ENCODE measurements at places on chromosomes 5 and 9.
A peak's percentile ranks its signal among the peaks of the same experiment; 100 is the strongest.

DNA sequence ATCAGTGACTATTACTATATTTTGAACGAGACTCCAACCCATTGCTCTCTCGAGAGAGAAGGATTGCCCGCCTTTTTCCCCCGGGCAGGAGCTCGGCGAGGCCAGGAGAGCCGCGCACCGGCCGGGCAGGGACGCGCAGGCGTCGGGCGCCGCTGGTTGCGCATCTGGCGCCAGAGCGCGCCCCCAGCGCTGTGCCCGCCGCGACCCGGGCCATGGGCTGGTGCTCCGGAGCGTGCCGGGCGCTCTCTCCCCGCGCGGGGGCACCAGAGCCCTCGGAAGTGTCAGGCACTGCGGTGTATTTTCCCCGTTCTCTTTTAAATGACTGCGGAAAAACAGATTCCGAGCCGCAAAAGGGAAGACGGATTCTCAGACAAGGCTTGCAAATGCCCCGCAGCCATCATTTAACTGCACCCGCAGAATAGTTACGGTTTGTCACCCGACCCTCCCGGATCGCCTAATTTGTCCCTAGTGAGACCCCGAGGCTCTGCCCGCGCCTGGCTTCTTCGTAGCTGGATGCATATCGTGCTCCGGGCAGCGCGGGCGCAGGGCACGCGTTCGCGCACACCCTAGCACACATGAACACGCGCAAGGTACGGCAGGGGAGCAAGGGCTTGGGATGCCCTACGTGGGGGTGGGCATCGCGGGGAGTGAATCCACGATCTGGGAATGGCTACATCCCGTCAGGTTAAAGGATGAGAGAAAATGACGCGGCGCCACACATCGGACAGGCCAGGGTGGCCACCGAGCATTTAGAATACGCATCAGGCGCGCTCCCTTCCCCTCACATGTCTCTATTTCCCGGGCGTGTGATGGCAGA is 1.1 kb upstream of the NTRK2 start:
- DNase-seq: peak; percentile 1

DNA sequence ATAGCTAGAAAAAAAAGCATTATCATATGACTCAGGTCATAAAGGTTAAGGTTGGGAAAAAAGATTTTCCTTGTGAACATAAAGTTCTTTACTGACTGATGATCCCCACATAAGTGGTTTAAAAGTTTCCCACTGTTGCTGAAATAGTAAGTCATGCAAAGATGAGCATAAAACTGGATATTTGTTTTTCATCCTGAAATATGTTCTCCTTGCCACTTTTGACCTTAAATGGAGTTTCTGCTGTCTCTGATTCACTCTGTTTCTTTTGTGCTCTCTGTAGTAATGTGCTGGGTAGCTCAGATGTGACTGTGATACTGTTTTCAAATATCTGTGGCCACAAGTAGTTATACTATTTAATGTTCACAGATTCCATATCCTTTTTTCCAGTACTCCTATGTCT is 162.5 kb upstream of the GAS1 start:
- no peak for DNase-seq

DNA sequence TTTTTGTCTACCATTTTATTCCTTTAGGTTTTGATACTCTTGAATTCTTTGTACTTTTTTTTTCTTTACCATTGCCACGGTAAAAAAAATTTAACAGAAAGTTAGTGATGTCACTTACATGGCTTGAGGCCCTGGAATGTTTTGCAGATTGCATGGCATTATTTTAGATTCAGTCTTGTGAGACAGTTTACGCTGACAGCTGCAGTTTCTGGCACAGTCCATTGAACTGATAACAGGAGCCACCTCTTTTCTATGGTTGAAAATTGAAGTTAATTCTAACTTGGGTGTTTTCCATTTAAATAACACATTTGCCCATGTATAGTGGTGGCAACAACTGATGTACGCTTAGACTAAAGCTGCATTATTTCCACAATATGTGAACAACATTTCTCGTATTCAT is 1028.5 kb downstream of the CDH18 start:
- no peak for DNase-seq

- peak; percentile 71 for DNase-seq
Measured at GRCh38 chr5:138032572-138033385, at the start of gene FAM13B. Gene FAM13B (minus strand): TSS chr5:138033079. CDS start chr5:138019111, 13,968 bp downstream.

DNA sequence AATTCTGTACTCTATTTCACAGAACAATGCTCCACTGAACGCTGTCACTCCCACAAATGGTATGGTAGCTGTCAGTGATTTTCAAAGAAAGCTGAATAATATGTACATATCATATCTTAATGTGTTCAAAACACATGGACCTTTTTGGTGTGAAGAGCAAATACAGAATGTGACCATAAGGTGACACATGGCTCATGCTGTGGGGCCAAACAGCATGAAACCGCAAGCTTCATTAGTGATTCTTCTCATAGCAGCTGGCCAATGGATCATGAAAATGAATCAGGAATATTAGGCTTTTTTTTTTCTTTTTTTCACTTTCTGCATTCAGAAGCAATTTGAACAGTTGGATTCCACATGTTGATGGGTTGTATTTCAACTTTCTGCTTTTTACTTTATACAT is 54.9 kb upstream of the CDH9 start:
- no peak for DNase-seq

- peak; percentile 63 for DNase-seq
Measured at GRCh38 chr9:88891040-88891439, 100.2 kb upstream of the S1PR3 start.

- no peak for DNase-seq
Measured at GRCh38 chr5:126707080-126707479, 69.9 kb upstream of the LMNB1 start.

DNA sequence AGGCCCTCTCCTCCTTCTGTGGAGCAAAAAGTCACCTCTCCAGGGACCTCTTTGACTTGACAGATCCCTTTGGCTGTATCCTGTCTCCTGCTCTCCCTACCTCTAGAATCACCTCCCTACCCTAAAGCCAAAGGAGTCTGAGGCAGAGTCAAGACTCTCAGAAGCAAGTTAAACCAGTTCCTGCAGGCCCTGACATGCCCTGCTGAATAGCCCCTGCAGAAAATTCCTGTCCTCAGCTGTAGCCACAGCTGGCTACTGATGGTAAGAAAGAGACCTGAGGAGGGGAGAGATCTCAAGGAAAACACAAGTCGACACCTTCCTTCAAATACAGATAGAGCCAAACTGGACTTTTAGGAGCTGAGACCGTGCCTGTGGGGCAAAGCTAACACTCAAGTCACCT is 23.7 kb upstream of the UBAP2 start:
- DNase-seq: no peak

GRCh38 chr9:137046088-137046787 is at the start of gene NPDC1:
Gene NPDC1 (minus strand): TSS chr9:137046177. CDS start chr9:137045989, 188 bp downstream.
- peak; percentile 55 for DNase-seq

GRCh38 chr9:92968081-92968480 is 20.8 kb downstream of the FGD3 start:
- DNase-seq: no peak

DNA sequence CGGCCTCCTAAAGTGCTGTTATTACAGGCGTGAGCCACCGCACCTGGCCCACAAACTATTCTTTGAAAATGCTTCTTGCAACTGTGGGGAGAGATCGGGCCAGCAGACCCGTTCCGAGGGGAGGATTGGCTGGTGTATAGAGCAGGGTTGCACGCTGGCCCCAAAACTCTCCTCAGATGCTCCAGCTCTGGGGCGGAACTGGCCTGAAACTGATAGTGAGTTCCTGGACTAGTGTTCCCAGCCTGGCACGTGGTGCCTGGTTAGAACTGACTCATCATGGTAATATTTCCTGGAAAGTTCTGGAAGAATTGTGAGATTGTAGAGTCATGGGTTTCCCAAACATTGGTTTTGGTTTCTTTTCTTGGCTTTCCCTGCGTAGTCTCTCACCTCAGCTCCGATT is 120.5 kb downstream of the FBXL7 start:
- no peak for DNase-seq

- no peak for DNase-seq
Measured at GRCh38 chr5:123444016-123444415, 20.8 kb upstream of the CEP120 start.

DNA sequence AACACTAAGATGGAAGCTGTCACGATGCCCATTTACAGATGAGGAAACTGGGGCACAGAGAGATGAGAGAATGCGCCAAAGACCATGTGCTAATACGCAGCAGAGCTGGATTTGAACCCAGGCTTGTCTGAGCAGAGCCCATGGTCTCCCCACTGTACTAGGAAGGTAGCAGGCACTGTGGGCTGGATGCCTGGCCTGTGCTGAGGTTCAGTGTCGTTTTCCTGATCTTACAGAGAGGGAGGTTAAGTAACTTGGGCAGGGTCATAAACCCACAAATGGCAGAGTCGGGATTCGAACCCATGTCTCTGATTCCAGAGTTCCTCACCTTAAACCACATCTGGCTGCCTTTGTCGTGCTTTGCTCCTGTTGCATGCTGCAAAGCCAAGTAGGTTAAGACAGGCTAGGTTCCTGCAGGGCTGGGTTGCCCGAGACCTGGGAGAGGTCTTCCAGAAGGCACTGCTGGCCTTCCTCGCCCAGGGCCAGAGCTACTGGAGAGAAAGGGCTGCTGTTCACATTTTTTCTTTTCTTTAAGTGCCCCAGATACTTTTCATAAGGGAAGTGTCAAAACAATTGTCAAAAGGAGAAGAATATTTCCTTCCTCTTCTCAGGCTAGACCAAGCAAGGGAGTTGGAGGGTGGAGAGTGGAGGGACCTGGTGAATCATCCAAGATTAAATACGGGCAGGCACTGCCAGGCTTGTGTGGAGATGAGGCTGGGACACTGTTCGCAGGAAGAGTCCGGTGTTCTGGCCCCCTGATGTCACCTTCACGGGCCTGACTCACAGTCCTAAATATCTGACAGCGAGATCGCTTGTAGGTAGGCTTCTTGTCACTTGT is 3.2 kb downstream of the NEK6 start:
- no peak for DNase-seq

DNA sequence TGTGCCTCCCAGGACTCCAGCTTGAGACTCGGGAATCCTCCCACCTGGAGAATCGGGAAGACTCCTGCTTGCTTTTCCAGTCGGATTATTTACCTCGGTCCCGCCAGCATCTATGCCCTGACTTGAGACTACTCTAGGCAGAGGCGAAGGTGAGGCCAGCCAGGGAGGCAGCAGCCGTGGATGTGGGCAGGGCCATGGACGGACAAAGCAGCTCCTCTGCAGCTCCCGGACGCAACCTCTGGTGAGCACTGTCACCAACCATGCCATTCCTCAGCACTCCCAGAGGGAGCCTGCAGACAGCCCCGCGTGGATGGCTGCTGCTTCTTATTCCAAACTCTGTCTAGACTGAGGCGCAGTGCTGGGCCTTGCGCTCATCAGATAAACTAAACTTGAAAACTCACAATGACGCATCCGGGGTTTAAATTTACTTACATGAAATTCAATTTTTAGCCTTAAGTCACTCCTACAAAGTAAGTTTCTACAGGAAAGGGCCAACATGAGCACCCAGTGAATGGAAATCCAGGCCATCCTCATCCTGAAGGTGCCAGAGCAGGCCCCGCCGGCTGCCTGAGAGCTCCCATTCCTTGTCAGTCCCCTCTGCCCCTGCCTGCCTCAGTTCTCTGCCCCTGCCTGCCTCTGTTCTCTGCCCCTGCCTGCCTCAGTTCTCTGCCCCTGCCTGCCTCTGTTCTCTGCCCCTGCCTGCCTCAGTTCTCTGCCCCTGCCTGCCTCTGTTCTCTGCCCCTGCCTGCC is 17.8 kb downstream of the MED10 start:
- DNase-seq: no peak

- DNase-seq: no peak
Measured at GRCh38 chr5:174529925-174530681, 194.3 kb upstream of the MSX2 start.

DNA sequence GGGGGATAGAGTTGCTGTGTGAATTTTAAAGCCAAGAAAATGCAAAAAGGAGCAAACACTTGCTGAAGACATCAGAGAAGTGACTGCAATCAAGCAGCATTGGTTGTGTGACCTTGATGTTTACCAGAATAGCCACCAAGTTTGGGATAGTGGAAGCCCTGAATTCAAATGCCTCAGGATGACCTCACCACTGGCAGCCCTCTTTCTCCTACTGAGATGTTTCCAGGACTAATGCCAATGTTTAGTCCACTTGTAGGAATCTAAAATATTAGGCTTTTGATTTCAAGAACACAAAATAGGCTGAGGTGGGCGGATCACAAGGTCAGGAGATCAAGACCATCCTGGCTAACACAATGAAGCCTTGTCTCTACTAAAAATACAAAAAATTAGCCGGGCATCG is 112.2 kb upstream of the NUDT12 start:
- no peak for DNase-seq

DNA sequence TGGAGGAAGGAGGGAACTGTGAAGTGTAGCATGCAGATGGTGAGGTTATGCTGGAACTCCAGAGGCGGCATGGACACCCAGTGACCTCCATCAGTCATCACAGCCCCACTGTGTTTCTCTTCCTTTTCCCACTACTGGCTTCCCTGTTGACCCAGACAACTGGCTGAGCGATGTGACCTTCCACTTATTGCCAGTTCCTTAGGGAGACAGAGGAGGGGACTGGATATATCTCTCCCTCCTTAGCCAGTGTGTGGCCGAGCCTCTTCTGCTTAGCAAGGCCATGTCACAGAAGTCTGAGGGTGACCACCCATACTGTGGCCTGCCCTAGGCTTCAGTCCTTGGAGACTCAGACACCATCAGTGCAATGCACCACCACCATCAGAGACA is 3.0 kb upstream of the PHYKPL start:
- no peak for DNase-seq

GRCh38 chr5:179923436-179923835 is 15.7 kb upstream of the TBC1D9B start:
- DNase-seq: peak; percentile 30

DNA sequence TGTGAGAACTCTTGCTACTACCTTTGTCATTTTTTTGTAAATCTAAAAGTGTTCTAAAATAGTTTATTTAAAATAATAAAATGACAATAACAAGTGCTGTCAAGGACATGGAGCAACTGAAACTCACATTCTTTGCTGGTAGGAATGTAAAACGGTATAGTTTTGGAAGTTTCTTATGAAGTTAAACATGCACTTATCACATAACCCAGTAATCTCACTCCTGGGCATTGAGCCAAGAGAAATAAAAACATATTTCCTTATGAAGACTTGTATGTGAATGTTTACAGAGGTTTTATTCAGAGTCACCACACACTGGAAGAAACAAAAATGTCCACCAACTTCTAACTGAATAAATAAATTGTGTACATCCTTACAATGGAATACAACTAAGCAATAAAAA is 46.0 kb upstream of the COL15A1 start:
- DNase-seq: no peak

- DNase-seq: no peak
Measured at GRCh38 chr5:51521583-51521982, 138.3 kb downstream of the ISL1 start.
